Dermis microvascular lymphatic vessel endothelial cell (primary cell): ENCODE measurements at places on chromosomes 1 and 21. TPM values are rescaled to one million over a fixed set of nuclear protein-coding genes. Genes with fewer than 3 reads are reported as not detected.
A peak's percentile ranks its signal among the peaks of the same experiment; 100 is the strongest.

DNA sequence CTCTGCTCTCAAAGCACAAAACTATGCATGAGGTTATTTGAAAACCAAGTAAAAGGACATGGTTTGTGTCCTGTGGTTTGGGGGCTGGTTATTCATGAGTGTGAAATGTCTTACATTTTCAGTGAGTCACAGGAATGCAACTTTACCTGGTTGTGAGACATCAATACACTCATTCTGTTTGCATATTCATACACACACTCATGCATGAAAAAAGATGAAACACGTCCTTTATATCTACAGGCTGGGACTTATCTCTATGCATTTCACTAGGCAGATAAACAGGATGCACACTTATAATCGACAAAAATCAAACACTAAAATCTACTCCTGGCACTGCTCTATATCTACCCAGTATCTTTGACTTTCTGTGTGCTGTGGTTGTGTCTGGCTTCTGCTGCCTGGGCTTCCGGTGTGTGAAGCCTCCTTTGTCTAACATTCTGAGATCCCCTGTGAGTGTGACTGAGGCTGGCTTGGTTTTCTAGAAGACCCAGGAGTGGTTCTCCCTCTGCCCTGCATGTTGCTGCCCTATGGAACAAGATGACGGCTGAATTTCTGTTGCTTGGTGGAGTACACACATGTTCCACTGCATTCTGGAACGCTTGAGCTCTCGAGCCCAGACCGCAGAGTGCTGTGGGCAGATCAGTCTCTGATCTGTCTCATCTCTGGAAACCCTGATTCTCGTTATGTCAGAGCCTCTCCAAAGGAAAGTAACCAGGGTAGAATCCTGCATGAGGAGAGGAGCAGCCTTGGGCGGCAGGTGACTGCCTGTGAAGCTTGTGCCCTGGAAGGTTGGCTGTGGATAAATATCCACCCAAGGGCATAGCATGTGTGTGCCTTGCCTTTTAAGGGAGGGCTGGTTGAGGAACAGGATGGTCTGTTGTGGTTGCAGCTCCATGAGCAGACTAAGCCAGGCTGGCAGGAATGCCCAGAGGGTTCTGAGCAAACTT lies 19.7 kb upstream of the FASLG start:
- peak; percentile 17 for DNase-seq

DNA sequence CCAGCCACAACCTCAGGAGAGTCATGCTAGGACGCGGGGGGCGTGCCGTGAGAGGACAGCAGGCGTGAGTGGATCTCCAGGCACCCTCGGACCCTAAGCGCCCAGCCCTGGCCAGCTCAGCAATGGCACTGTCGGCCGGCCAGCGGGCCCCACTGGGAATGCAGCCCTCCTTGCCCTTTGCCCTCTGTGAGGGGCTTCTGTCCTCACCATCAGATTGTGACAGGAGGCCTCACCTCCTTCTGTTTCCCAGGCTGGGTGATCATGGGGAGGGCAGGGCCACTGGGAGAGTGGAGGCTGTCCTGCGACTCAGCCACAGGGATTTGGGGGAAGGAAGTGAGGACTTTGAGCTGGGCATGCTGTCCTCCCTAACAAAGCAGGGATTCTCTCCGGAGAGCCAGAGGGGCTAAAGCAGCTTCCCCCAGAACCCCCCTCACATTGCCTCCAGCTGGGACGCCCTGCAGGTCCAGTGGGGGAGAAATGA lies 6.6 kb upstream of the LRRC3 start:
- DNase-seq: no peak

DNA sequence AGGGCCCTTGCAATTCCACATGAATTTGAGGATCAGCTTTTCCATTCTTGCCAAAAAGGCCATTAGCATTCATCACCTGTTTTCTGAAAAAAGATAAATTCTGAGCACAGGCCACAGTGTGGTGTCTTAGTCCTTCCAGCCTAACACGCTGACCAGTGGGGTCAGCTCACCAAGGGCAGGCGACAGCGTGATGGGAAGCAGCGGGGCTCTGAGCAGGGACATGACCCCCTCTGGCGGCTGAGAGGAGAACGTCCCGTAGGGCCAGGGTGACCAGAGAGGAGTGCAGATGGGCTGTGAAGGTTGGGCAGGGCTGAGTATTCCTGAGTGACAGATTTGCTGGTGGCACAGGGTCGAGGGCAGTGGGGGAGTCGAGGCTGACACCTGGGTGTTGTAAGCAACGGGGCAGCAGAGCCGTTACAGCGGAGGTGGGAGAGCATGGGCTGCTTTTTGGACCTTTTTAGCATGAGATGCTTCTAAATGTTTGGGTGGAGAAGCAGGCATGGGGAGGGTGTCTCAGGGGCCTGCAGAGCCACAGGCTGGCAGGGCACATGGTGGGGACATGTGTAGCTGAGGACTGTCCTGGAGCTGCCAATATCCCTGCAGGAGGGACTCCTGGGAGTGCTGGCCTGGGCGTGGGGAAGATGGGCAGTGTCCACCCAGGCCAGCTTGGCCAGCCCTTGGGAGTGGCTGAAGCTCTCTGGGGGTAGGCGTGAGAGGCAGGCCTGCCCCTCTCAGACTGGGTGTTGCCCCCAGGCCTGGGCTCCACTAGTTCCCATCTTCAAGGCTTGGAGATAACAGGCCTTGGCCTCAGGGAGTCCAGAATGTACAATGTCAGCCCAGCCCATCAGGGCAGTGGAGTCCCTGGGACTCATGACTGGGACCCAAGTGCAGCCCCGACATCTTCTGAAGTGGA lies 8.6 kb upstream of the CALML6 start:
- peak; percentile 69 for DNase-seq

- peak; percentile 68 for DNase-seq
These were observed 28.1 kb upstream of the RNF19B start for GRCh38 chr1:32992489-32993323.

- DNase-seq: peak; percentile 72
These were observed 18.5 kb downstream of the WLS start for GRCh38 chr1:68213843-68214242.

GRCh38 chr1:207867136-207868109 lies 43.5 kb downstream of the CD34 start:
- no peak for DNase-seq

- no peak for DNase-seq
These were observed 115.1 kb downstream of the TOMM20 start for GRCh38 chr1:235013512-235013911.

GRCh38 chr1:174815036-174815435 lies 184.7 kb upstream of the CACYBP start:
- peak; percentile 84 for DNase-seq

- DNase-seq: no peak
These were observed 72.4 kb downstream of the DUSP10 start for GRCh38 chr1:221669441-221669840.

- no peak for DNase-seq
These were observed 201.7 kb upstream of the CHRM3 start for GRCh38 chr1:239184561-239185244.

GRCh38 chr1:92743221-92743620 lies 41.7 kb downstream of the EVI5 start:
- DNase-seq: no peak

GRCh38 chr1:38431535-38432376 lies 385.2 kb upstream of the POU3F1 start:
- no peak for DNase-seq

DNA sequence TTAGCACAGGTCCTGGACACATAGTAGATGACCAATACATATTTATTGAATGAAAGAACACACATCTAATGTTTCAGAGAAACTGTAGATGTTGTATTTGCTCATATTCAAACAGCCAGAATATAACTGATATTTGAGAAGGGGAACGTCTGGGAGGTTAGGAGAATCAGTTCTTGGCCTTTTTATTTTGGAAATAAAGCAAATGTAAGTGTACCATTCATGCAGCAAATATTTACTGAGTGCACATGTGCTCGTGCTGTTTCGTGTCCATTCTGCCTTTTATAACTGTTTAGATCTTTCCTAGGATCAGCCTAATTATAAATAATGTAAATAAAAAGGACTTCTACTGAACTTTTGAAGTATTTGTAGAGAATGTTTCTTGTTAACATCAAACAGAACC lies 103.8 kb downstream of the GREM2 start:
- DNase-seq: no peak

DNA sequence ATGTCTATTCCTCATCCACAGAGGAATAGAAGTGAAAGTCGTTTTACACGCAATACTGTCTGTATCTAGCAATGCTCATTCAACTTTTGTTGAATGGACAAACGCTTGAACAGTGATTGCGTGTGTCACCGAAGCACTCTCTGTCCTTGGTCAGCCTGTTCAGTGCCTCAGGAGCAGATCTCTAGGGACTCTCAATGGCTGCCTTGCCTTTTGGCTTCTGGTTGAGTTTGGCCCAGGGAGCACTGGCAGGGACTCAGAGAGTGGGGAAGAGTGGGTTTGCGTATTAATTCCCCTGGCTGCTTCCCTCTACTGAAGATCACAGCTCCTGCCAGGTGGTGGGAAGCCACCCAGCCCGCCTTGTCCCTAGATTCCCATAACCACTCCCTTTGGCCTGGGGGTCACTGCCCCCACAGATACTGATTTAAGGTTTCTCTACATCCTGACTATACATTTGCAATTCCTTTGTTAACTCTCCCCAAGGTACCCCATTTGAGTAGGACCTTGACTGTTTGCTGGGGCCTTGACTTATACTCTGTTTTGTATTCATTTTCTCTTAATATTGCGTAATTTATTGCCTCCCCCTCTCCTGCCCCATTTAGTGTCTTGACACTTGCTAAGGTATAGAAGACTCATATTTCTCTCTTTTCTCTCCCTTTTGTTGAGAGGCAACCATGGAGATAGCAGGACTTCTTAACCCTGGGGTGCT lies 61.7 kb upstream of the USP24 start:
- no peak for DNase-seq

GRCh38 chr1:183842795-183843144 lies 37.9 kb downstream of the RGL1 start:
- DNase-seq: no peak

DNA sequence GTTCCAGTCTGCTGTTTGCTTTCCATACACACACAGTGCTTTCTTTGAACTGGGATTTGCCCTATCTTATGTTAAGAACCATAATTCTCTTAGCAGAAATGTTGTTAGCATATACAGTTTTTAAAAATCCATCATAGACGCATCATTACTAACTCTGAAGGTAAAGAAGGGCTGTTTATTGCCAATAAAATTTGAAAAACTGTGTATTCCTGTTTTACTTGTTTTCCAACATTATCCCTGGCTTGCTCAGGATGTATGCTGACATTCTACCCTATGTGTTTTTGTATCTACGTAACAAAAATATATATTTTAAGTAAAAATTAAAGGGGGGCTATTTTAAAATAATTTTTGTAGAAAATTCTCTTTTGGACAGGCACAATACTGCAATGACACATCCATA lies 857.2 kb downstream of the BRINP3 start:
- no peak for DNase-seq

DNA sequence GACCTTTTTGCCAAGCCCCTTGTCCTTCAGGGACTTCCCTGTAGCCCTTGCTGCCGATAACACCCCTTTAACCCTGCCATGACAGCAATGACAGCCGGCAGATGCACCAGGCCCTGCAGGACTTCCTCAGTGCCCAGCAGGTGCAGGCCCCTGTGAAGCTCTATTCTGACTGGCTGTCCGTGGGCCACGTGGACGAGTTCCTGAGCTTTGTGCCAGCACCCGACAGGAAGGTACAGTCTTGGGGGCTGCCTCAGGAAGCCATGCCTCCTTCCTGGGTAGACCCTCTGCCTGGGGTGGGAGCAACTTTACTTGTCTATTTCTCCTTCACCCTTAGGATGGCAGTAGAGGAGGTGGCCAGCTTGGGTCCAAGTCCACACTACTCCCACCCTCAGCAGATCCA lies 16.1 kb upstream of the PADI6 start:
- no peak for DNase-seq

GRCh38 chr1:63325279-63325985 lies 3.1 kb downstream of the FOXD3 start:
- no peak for DNase-seq

DNA sequence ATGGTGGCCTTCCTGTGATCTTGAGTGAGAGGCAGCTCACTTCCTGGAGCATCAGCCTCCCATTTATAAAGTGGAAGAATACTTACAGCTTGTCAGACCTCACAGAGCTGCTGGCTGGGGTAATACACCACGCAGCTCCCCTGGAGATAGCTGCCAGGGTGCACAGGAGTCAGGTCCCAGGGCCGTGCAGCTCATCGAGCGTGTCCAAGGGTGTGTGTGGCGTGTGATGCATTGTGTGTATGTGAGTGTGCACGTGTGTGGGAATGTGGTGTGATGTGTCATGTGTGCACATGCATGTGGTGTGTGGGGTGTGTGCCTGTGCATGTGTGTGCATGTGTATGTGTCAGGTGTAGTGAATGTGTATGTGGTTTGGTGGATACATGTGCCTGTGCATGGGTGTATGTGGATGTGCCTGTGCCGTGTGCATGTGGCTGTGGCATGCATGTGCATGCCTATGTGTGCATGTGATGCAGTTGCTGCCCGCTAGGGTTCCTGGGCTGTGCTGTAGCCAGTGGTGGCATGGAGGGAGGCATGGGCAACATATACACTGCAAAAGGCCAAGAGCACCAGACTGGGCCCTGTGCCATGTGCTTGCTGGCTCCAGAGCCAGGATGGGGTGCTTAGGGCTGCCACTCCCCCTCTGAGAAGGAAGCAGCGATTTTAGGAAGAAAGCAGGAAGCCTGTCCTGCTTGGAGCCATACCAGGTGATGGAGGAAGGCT lies 24.6 kb downstream of the WNT3A start:
- no peak for DNase-seq

DNA sequence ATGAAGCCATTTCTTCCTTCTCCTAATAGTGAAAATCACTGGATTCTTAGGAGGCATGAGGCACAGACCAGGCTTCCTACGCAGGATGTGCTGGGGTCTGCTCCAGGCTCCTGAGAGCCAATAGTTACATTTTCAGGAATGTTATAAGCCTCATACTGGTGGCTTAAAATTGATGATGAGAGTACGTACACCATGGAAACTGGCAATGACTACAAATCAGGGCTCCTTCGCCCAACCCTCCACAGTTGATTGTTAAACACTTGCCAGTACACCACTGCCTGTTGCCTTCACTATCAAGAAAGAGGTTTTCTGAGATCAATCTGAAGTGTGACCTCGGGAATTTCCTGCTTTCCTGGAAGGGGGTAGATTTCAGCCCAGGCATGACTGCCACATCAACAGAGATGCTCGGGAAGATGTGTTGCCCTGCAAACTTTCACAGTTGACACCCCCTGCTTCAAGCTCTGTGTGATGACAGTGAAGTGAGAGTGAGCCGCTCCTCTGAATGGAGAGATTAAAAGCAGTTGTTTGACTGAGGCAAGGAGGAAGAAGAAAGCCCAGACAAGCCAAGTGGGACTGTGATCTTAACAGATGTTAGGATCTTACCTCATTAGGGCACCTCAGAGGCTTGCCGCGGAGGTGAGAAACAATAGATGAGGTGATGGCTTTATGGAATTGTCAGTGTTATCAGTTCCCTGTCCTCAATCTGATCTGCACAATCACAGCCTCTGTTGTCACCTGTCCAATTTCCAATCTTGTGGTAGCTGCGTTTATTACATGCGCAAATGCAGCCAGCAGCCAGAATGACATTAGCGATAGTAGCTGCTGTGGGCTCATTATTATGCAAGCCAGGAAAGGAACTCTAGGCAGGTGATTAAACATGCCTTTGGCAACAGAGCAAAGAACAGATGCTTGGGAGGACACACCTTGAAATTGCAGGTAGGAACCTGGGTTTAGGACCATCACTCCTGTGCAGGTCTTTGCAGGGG lies 277.3 kb downstream of the KAZN start:
- no peak for DNase-seq

Gene RIPPLY3
- total RNA-seq: under 0.01 TPM in 1 of 2 replicates, not detected in the other

Gene KRTAP21-2
- not detected in 2 replicates for total RNA-seq

Gene MAP10
- total RNA-seq: 0.64 and 0.76 TPM in 2 replicates

Gene ADCY10
- under 0.01 and 0.13 TPM in 2 replicates for total RNA-seq

Gene GABRD
- 0.51 and 1.0 TPM in 2 replicates for total RNA-seq

Gene AMY2A
- under 0.01 TPM in 1 of 2 replicates, not detected in the other for total RNA-seq

Gene IL12RB2
- 0.13 TPM in 1 of 2 replicates, not detected in the other for total RNA-seq

Gene NHLH1
- under 0.01 TPM in 1 of 2 replicates, not detected in the other for total RNA-seq

Gene PLA2G2A
- not detected in 2 replicates for total RNA-seq

Gene MRAP
- total RNA-seq: not detected in 2 replicates
